ENCODE measurements at places on chromosomes 4 and X. TPM values are rescaled to one million over a fixed set of nuclear protein-coding genes. Genes with fewer than 3 reads are reported as not detected.

- peaks cover 46% of the 10 kb centered on the region for H3K4me1 ChIP-seq
- no peaks in the 10 kb centered on the region for H3K27me3 ChIP-seq
- peak overlapping the region; percentile 47 for H3K27ac ChIP-seq
- no peak overlapping the region for H3K4me3 ChIP-seq
Measured at GRCh38 chr4:118745357-118745756, 60.2 kb downstream of the METTL14 start.

Gene PAGE2B
- total RNA-seq, result not detected

- H3K27ac ChIP-seq, result peak overlapping the region; percentile 84
- H3K4me3 ChIP-seq, result peak overlapping the region; percentile 64
- no peak for DNase-seq
- H3K4me1 ChIP-seq, result peaks cover 4% of the 10 kb centered on the region
- no peaks in the 10 kb centered on the region for H3K27me3 ChIP-seq
Measured at GRCh38 chrX:108091878-108092291, 307 bp downstream of the ATG4A start.

Gene MEPE
- total RNA-seq, result not detected

- H3K4me1 ChIP-seq, result no peaks in the 10 kb centered on the region
- no peak overlapping the region for H3K27ac ChIP-seq
- H3K36me3 ChIP-seq, result no peaks in the 10 kb centered on the region
- no peak for DNase-seq
- peaks cover 4% of the 10 kb centered on the region for H3K27me3 ChIP-seq
Measured at GRCh38 chr4:169852481-169852880, 94.7 kb upstream of the HPF1 start.
